Large intestine (tissue), 12 donors: ENCODE measurements at places on chromosomes 7 and 10.

GRCh38 chr10:9028231-9028630, 973.7 kb downstream of the GATA3 start:
- DNase-seq = no peak

GRCh38 chr10:15349112-15349511, 22.0 kb downstream of the FAM171A1 start:
- DNase-seq = peak; percentile 78

DNA sequence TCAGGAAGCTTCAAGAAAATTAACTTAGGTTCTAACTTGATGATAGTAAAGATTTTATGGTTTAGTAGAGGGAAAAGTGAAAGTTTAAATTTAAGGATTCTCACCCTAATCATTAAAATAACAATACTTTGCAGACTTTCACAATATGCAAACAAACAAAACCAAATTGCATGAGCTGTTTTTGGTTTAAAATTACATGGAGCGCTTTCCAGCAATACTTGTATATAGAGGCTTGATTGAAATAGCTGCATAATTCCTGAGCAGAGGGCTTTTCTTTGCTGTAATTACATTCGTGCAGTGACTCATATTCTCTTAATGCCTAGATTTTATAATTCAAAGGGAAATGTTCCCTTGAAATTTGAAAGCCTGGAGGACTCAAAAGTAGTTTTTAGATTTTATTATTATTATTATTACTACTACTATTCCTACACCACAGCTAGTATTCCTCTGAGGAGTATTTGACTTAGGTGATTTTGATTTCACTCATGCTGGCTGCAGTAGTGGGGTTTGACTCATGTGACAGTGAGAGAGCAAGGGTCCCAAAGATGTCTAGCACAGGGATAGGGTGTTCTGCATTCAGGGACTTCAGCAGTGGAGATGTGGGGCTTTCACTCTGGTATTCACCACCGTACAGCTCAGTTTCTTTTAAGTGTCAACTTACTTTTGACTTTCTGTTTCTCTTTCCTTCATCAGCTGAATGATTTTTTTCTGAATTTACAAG, 138.1 kb downstream of the ADAM22 start:
- no peak for DNase-seq

DNA sequence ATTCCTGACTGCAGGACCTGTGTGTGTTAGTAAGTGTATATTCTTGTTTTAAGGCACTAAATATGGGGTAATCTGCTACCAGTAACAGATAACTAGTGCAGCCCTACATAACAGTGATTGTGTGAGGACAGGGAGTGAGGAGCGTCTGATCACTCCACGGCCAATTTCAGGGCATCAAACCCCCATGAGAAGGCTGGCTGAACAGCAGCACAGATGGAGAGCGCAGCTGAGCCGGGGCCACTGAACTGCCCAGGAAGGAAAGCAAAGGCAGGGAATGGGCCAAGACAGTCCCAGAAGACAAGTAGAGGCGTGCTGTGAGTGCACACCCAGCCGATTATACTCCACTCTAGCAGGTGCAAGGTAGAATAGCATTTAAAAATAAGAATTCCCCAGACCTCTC, 157.1 kb upstream of the CHST15 start:
- no peak for DNase-seq

GRCh38 chr10:110074758-110075671, 67.2 kb downstream of the ADD3 start:
- no peak for DNase-seq

GRCh38 chr7:37131855-37132254, 316.8 kb downstream of the ELMO1 start:
- DNase-seq = no peak

GRCh38 chr10:113053091-113053490, 103.0 kb downstream of the TCF7L2 start:
- no peak for DNase-seq

DNA sequence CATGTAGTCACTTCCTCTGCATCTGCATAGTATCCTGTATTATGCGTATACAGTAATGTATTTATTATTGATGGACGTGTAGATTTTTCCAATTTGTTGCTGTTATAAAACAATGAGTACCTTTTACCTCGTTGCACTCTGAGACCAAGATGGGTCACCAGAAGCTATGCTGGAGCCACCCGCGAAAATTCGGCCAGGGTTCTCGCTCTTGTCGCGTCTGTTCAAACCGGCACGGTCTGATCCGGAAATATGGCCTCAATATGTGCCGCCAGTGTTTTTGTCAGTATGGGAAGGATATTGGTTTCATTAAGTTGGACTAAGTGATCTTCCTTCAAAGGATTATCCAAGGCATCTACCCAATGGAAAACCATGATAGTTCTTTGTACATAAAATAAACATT, 1.0 kb downstream of the PSMC2 start:
- DNase-seq = no peak

DNA sequence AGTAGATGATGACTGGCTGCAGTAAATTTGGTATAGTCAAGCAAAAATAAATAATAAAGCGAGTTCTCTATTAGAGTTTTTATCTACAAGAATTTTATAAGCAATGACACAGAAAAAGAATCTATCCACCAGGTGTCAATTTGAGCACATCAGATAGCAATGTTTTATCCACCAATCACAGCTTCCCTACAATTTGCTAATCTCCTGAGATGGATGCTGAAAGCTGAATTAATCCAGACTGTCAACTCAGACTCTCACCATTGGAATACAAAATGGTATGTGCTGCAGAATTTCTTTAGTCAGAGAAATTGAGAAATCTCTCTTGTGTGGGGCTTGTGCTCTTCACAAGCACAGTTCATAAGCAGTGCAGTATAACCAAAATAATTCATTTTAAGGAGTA, 888.9 kb upstream of the GHITM start:
- DNase-seq = no peak

- no peak for DNase-seq
Measured at GRCh38 chr10:98382691-98383101, 32.3 kb downstream of the PYROXD2 start.

DNA sequence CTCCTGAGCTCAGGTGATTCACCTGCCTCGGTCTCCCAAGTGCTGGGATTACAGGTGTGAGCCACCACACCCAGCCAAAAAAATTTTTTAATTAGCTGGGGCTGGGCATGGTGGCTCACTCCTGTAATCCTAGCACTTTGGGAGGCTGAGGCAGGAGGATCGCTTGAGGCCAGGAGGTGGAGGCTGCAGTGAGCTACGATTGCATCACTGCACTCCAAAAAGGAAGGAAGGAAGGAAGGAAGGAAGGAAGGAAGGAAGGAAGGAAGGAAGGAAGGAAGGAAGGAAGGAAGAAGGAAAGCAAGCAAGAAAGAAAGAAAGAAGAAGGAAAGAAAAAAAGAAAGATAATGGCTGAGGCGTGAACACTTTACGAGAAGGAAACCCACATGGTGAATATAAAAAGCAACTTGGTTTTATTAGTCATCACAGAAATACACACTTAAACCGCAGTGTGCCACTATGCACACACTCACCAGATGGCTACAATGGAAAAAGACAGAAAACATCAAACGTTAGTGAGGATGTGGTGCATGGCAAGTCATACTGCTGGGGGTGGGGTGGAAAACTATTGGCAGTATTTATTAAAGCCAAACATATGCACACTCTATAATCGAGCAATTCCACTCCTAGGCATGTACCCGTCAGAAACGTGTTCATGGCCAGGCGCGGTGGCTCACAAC, 4.4 kb upstream of the CCL26 start:
- DNase-seq = no peak

DNA sequence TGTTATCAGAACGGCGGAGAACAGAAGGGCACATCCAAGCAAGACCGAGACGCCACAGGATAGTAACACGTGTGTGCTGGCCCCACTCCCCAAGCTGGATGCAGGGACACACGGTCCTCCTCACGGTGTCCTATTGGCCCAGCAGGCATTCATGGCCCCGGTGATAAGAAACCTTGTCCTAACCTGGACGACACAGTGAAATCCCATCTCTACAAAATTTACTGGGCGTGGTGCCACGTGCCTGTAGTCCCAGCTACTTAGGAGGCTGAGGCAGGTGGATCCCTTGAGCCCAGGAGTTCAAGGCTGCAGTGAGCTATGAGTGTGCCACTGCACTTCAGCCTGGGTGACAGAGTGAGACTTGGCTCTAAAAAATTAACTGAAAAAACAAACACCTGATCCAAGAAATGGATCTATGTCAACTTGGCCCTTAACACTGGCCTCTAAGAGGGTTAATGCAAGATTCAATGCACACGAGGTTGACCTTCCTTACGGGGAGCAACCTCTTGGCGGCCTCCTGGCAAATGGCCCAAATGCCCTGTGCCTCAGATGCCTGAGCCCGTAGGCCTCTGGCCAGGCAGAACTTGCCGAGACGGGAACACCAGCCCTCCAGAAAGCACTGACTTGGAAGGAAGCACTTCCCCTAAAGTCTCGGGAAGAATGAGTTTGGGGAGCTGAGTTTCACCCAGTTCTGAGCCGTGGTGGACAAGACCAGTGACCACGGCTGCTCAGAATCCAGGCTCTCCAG, 72.3 kb downstream of the ZRANB1 start:
- DNase-seq = no peak

- DNase-seq = peak; percentile 60
Measured at GRCh38 chr10:30534465-30535144, 94.9 kb downstream of the LYZL2 start.

DNA sequence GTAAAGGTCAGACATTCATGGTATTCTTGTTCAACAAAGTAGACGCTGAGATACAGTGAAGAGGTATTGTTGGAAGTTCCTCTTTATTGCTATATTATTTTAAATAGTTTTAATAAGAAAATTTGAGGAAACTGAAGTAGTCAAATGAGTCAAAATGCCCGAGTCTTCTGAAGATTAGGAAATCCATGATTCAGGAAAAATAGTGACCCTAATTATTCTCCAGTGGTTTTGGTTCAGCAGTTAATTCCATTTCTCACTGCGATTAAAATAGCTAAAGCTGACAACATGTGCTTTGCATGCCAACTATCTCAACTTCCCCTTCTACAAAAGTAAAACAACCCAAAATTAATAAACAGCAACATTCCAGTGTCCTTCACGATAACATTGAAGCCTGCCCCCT, 32.7 kb upstream of the PFKP start:
- no peak for DNase-seq

DNA sequence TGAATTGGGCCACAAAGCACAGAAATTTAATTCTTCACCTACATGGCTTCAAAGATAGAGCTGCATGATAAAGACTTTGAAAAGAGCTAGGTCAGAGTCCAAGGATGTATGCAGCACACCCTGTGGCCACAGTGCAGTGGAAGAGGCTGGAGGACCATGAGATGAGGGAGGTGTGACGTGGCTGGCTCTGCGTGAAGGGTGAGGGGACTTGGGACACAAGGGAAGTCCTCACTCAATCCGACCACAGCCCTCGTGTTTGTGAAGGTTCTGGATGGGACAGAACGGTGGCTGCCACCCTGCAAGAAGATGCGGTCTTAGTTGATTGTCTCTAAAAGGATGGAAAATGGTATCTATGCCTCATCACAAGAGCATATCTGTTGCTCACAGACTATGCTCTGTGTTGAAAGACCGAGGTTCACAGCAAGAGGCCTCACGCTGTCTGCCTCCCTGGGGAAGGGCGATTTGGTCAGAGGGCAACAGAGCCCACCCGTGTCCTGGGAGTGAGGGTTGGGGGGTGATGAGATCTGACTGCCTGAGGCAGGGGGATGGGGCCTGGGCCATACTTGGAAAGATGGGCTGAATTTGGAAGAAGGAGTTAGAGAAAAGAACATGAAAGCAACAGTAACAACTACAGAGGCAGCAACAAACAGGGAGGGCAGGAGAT, 174.4 kb upstream of the SHH start:
- DNase-seq = no peak

GRCh38 chr10:130040351-130040750, 70.3 kb downstream of the C10orf143 start:
- DNase-seq = no peak

DNA sequence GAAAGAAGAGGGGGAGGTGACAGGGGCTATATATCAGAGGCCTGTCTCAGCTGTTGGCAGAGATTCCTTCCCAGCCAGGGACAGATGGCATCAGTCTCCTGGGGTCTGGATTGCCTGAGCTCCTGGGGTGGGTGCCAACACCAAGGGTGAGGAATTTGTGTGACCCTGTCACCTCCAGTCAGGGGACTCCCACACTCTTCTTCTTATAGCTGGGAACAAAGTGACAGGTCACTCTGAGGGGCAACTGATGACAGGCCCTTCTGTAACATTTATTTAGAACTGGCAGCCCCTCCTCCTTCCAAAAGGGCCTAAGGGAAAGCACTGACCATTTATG, 53.7 kb upstream of the DUSP5 start:
- no peak for DNase-seq

GRCh38 chr7:65338346-65338745, 35.3 kb upstream of the ZNF92 start:
- no peak for DNase-seq

DNA sequence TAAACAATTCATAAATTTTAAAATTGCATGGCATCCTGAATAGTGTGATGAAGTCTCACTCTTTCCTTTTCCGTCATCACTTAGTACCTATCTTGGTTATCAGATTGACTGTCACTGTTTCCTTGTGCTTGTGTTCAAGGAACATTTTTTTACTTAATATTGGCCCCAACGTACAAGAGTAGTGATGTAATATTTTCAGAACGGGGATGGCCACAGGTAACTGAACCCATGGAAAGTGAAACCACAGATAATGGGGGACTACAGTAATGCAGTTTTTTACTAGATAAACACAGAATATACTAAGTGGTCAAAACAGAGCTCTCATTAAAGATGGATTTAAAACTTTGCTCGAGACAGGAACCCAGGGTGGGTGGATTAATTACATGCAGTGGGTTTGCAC, 85.4 kb downstream of the MACC1 start:
- peak; percentile 30 for DNase-seq

DNA sequence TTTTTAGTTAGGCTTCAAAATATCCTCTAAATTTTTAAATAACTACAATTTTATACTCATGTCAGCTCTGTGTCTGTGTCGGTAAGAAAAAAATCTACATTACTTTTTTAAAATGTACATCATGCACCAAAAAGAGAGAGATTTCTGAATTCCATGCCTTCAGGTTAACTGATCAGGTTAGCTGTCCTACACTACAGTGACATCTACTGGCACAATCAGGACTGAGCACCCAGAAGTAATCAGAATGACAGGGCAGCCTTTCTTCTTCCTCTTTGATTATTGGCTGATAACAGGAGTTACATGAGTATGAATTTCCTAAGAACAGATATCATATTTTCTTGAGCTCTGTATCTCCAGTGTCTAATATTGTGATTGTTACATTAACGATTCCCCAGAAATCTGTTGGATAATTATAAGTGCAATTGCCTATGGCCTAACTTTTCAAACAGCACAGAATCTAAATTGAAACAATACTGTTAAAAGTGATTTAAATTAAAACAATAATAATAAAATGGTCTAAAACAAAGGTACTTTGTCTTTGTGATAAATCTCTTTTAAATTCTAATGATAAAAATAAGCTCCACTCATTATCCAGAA, 41.8 kb upstream of the HYCC1 start:
- DNase-seq = peak; percentile 33

- DNase-seq = no peak
Measured at GRCh38 chr7:103640031-103640779, 194.2 kb upstream of the SLC26A5 start.

GRCh38 chr10:11166550-11166949, 148.9 kb downstream of the CELF2 start:
- DNase-seq = no peak

- no peak for DNase-seq
Measured at GRCh38 chr10:30058570-30059132, 735 bp downstream of the JCAD start.

GRCh38 chr10:67438605-67439304, 257.2 kb downstream of the CTNNA3 start:
- DNase-seq = peak; percentile 78
